ENCODE measurements at places on chromosomes 5 and 9. TPM values are rescaled to one million over a fixed set of nuclear protein-coding genes. Genes with fewer than 3 reads are reported as not detected.

The PCDHA1 gene
- not detected for total RNA-seq

The NRARP gene
- total RNA-seq: 24.5 TPM

GRCh38 chr9:19331877-19332276 lies 48.2 kb downstream of the RPS6 start:
- no peak overlapping the region for H3K27ac ChIP-seq
- no peaks in the 10 kb centered on the region for H3K4me1 ChIP-seq
- H3K36me3 ChIP-seq: peaks cover 29% of the 10 kb centered on the region
- H3K4me3 ChIP-seq: no peak overlapping the region

The KYAT1 gene
- total RNA-seq: 14.7 TPM

GRCh38 chr5:111901296-111901695 lies 144.3 kb upstream of the NREP start:
- no peak overlapping the region for H3K4me3 ChIP-seq
- H3K4me1 ChIP-seq: no peaks in the 10 kb centered on the region
- no peaks in the 10 kb centered on the region for H3K27me3 ChIP-seq
- no peak for DNase-seq

GRCh38 chr5:59401637-59402036 lies 491.9 kb downstream of the PDE4D start:
- H3K27ac ChIP-seq: no peak overlapping the region
- no peaks in the 10 kb centered on the region for H3K36me3 ChIP-seq
- DNase-seq: no peak
- H3K4me1 ChIP-seq: no peaks in the 10 kb centered on the region

DNA sequence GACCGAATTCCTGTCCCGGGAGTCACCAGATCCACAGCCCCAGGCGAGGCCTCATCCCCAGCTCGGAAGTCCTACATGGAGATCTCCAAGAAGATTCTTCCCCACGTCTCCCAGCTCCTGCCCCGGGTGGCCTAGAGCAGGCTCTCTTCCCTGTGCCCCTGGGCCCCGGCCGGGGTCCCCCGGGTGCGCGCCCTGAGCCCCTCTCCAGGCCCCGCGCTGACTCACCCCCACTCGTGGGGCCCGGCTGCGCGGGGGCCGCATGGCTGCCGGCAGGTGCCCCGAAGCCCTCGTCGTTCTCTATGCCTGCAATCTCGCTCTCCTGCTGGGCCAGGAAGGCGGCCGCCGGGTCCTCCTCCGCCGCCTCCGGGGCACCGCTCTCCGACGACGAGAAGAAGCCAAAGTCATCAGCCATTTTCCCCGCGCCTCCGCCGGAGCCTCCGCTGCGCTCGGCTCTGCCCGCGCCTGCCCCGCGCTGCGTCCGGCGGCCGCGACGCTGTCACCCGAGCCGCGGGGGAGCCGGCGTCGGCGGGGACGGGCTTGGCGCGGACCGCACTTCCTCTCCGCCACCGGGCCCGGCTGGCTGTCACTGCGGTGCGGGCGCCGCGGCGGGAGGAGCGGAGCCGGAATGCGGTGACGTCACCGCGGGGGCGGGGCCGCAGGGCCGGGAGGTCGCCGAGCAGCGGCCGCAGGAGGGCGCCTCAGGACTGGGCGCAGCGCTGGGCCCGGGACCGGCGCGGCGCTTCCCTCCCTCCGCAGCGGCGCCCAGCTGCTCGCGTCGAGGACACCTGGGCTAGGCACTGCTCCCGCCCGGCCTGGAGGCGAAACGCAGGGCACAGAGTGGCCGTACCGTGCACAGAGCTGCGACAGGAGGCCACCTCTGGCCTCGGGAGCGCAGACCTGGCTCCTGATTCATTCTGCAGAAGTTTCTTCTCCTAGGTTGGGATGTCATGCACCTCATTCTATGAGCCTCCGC lies at the start of gene CLTB:
Gene CLTB, minus strand, starts transcription at position 588 of the 973 bp plus-strand sequence. Its CDS starts 176 bp downstream, at position 412.
- peaks cover 12% of the 10 kb centered on the region for H3K4me1 ChIP-seq
- H3K27me3 ChIP-seq: no peaks in the 10 kb centered on the region
- H3K36me3 ChIP-seq: peaks cover 7% of the 10 kb centered on the region
- peak within 1 kb of the TSS; percentile 83 for H3K27ac ChIP-seq
- peak within 1 kb of the TSS; percentile 89 for H3K4me3 ChIP-seq
- DNase-seq: peak; percentile 93

DNA sequence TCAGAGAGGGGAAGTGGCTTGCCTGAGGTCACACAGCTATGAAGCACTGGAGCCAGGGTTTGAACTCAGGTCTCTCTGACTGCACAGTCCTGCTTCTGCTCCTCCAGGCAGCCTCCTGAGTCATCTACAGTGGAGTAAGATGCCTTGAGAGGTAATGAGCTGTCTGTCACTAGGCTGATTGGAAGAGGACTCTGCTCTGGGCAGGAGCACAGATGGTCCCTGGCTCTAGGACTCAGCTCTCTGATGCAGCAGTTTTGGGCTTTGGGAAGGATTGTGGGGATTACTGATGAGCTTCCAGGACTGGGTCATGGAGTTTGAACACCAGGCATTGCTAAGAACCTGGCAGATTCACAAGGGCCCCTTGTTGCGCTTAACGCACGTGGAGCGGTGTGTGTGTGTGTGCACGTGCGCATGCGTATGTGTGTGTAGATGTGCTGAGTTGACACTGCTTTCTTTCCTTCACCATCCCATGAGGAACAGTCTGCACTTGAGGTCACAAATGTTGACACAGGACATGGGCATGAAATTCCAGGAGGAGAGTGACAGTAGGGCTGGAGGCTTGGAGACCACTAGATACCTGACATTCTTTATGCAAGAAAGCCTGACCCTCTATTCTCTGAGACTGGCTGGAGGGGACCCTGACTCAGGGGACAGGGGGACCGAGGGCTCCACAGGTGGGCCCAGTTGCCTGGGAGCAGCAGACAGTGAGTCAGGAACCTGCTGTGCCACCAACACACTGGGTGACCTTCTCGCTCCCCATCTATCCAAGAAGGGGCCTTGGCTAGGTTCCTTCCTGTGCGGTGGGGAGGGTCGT lies 170.5 kb downstream of the RGS3 start:
- H3K27ac ChIP-seq: no peak overlapping the region
- DNase-seq: no peak
- H3K27me3 ChIP-seq: peaks cover 7% of the 10 kb centered on the region
- H3K4me1 ChIP-seq: no peaks in the 10 kb centered on the region
- H3K36me3 ChIP-seq: no peaks in the 10 kb centered on the region

- no peaks in the 10 kb centered on the region for H3K36me3 ChIP-seq
- no peaks in the 10 kb centered on the region for H3K27me3 ChIP-seq
- no peak overlapping the region for H3K4me3 ChIP-seq
These were observed 115.8 kb downstream of the RXRA start for GRCh38 chr9:134442085-134442474.

DNA sequence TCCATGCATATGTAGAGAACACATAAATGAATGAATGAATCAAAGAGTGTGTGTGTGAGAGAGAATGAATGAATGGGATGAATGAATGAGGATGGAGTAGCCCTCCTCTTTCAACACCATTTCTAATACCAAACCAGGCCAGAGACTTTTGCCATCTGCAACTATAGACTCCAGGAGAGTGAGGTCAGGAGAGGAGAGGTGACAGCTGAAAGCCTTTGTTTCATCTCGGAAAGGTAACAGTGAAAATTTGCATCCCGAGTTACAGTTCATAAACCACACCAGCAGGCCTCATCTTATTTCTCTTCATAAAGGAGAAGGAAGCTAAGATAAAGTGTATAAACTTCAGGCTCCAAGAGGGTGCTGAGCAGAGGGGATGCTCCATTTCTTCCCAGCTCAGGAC lies 255.3 kb upstream of the KLF4 start:
- peaks cover 13% of the 10 kb centered on the region for H3K27me3 ChIP-seq
- no peak for DNase-seq
- H3K4me3 ChIP-seq: no peak overlapping the region

The DOK3 gene
- 21.1 TPM for total RNA-seq

The GM2A gene
- 14.4 TPM for total RNA-seq

The DNAJA1 gene
- 137 TPM for total RNA-seq

- H3K4me1 ChIP-seq: no peaks in the 10 kb centered on the region
- no peak overlapping the region for H3K27ac ChIP-seq
- H3K36me3 ChIP-seq: no peaks in the 10 kb centered on the region
- H3K4me3 ChIP-seq: no peak overlapping the region
- peaks cover 9% of the 10 kb centered on the region for H3K27me3 ChIP-seq
- DNase-seq: no peak
These were observed 101.8 kb downstream of the BOD1 start for GRCh38 chr5:173514661-173515060.

DNA sequence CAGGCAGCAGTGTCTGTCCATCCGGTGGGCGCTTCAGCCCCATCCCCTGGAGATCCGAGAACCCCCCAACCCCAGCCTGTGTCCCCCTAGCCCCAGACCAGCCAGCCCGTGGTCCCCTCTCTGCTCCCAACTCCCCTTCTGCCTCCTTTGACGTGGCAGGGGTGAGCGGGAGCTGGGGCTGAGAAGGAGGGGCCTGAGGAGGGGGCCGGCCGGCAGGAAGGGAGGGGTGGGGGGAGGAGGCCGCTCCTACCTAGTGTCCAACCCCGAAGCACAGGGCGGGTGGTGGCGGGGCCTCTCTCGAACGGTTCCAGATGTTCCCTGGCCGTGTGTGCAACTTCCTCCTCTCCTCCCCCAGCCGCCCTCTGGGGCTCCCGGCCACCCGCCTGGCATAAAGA lies 31.0 kb downstream of the GOLGA2 start:
- H3K27me3 ChIP-seq: no peaks in the 10 kb centered on the region
- peak; percentile 95 for DNase-seq
- no peaks in the 10 kb centered on the region for H3K36me3 ChIP-seq
- peak overlapping the region; percentile 43 for H3K27ac ChIP-seq
- peaks cover 53% of the 10 kb centered on the region for H3K4me1 ChIP-seq

DNA sequence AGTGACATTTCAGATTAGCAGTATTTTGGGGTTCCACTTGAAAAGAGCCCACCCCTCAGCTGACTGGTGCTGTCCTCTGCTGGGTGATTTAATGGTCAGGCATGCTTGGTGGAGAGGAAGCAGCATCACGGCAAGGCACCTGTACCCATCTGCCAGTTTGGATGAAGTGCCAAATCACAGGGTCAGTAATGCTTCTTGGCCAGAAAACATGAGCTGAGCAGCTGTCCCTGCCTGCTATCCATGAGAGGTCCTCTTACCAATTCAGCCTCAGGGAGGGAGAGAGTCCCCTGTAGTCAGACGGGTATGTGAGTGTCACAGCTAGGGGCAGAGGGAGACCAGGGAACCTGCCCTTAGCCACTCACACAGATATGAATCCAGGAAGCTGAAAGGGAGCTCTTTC lies 137.9 kb downstream of the SEC61B start:
- H3K36me3 ChIP-seq: no peaks in the 10 kb centered on the region
- DNase-seq: no peak
- no peak overlapping the region for H3K4me3 ChIP-seq
- H3K27me3 ChIP-seq: peaks cover 35% of the 10 kb centered on the region
- H3K27ac ChIP-seq: no peak overlapping the region

DNA sequence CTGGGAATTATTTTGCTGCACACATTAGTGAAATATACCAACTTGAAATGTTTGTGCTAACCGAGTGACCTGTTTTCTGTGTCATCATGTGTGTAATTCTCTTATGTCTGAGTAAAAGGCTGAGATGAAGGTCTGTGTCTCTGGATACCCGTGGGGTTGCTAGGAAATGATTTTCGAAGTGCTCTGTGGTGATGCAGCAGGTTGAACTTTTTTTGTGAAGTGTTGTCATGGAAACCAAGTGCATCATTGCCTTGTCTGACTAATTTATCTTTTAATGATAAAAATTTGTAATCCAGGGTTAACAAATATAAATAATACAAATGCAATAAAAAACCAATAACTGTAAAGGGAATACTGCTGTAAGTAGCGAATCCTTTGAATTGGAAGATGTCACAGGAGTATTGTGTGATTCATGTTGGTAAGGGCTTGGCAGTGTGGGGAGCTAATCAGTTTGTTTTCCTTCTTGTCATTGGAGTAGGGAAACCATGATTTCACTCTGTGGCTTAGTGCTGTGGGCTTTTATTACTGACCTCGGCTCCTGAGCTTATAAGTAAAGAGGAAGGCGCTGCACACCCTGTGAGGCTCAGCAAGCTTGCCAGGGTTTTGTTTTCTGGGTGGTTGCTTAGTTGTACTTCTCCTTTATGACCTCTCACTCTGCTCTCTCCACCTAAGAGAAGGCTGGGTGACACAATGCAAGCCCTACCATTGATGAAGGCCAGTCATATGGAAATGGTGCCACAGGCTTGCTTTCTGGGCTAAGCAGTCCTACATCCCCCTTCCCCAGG lies 22.3 kb downstream of the PDE8B start:
- H3K27ac ChIP-seq: no peak overlapping the region
- H3K36me3 ChIP-seq: no peaks in the 10 kb centered on the region
- H3K4me1 ChIP-seq: no peaks in the 10 kb centered on the region
- no peak for DNase-seq

DNA sequence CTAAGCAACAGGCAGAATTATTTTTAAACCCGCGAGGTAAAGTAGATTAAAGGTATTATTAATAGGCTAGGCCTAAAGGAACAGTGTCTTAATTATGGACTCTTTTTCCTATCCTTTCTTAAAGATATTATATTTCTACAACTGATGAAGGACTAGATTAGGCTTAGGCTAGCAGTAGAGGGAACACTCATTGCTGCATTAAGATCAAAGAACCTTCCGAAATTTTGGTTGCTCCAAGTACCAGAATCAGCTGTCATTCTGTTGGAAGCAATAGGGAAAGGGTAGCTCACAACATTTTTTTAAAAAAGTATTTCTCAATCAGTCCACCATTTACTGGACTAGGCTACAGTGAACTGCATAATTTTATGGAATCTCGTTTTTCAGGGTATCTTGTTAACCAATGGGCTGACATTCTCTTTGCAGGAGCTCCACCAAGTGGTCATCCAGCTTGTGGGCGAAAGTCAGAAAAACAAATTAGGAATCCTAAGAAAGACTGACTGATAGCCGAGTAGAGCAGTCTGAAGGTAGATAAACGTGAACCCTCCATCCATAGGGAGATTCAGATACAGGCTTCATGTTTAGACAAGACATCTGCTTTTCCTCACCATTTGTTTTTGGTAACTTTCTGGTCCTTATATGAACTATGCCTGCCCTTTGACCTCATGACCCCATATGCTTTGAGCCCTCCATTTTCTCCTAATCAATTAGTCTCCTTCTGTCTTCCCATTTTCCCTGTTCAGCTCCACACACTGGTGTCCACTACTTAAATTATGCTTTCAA lies 103.6 kb upstream of the CHD1 start:
- DNase-seq: peak; percentile 35
- peaks cover 13% of the 10 kb centered on the region for H3K4me1 ChIP-seq
- H3K4me3 ChIP-seq: no peak overlapping the region
- H3K27ac ChIP-seq: peak overlapping the region; percentile 58
- no peaks in the 10 kb centered on the region for H3K27me3 ChIP-seq

- no peaks in the 10 kb centered on the region for H3K27me3 ChIP-seq
- no peak overlapping the region for H3K27ac ChIP-seq
- no peaks in the 10 kb centered on the region for H3K36me3 ChIP-seq
- no peak overlapping the region for H3K4me3 ChIP-seq
- no peak for DNase-seq
- H3K4me1 ChIP-seq: no peaks in the 10 kb centered on the region
These were observed 54.1 kb downstream of the TRIM32 start for GRCh38 chr9:116741086-116741740.

GRCh38 chr5:39177631-39177964 lies 41.8 kb downstream of the FYB1 start:
- peak; percentile 66 for DNase-seq
- H3K27ac ChIP-seq: peak overlapping the region; percentile 62
- no peaks in the 10 kb centered on the region for H3K27me3 ChIP-seq
- H3K4me1 ChIP-seq: peaks cover 20% of the 10 kb centered on the region
- H3K4me3 ChIP-seq: no peak overlapping the region

GRCh38 chr9:14303100-14303499 lies 10.8 kb downstream of the NFIB start:
- no peaks in the 10 kb centered on the region for H3K36me3 ChIP-seq
- no peak overlapping the region for H3K27ac ChIP-seq
- H3K27me3 ChIP-seq: no peaks in the 10 kb centered on the region
- no peak for DNase-seq

The PCDH12 gene
- 0.04 TPM for total RNA-seq

The ZNF883 gene
- total RNA-seq: 2.3 TPM

GRCh38 chr9:128457207-128457606 lies 1.4 kb downstream of the ODF2 start:
- DNase-seq: no peak
- peak overlapping the region; percentile 79 for H3K4me3 ChIP-seq
- peaks cover 26% of the 10 kb centered on the region for H3K4me1 ChIP-seq
- H3K27ac ChIP-seq: no peak overlapping the region
- H3K27me3 ChIP-seq: no peaks in the 10 kb centered on the region

Data from K562 (cell line).